ENCODE measurements at places on chromosomes 1 and 21. TPM values are rescaled to one million over a fixed set of nuclear protein-coding genes. Genes with fewer than 3 reads are reported as not detected.

- no peaks in the 10 kb centered on the region for H3K4me1 ChIP-seq
- no peak for DNase-seq
- H3K4me3 ChIP-seq = no peak overlapping the region
- no peak overlapping the region for H3K27ac ChIP-seq
- H3K36me3 ChIP-seq = no peaks in the 10 kb centered on the region
- H3K27me3 ChIP-seq = no peaks in the 10 kb centered on the region
Observed at GRCh38 chr1:83807821-83808220, 191.1 kb downstream of the TTLL7 start.

DNA sequence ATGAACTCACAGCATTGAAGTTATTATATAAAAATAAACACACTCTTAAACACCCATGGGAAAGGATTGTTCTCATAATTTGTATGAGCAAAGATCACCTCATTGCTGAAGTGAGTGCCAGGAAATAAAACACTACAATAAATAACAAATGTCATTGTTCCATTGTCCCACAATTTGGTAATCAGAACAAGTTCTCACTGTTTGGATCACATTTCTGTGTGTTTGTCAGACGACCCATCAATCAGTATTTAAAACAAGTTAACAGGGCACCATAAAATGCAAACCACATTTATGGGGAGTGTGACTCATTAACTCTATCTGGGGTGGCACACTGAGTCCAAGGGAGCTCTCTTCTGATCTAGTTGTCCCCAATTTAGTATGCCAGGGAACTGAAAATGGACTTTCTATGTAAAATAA lies 124.5 kb downstream of the PTPRC start:
- no peak overlapping the region for H3K4me3 ChIP-seq
- no peak for DNase-seq
- H3K27ac ChIP-seq = no peak overlapping the region
- no peaks in the 10 kb centered on the region for H3K36me3 ChIP-seq
- no peaks in the 10 kb centered on the region for H3K27me3 ChIP-seq
- H3K4me1 ChIP-seq = no peaks in the 10 kb centered on the region

DNA sequence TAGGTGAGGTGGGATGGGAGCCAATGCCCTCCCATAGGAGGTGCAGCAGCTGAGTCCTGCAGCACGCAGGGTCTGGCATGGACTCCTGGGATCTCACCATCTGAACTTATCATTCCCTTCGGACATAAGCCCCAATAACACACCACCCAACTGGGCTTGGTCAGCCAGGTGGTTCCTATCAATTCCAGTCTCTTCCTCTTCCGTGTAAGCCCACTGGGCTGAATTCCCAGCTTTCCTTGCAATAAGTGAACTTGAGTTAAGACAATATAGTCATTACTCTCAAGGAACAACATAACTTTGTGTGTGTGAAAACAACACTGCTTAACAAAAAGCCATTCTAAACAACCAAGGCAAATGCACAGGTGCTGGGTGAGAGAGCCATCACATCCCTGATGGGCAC lies 86.6 kb upstream of the EDN2 start:
- no peaks in the 10 kb centered on the region for H3K27me3 ChIP-seq
- DNase-seq = no peak
- peaks cover 6% of the 10 kb centered on the region for H3K4me1 ChIP-seq
- H3K4me3 ChIP-seq = no peak overlapping the region

DNA sequence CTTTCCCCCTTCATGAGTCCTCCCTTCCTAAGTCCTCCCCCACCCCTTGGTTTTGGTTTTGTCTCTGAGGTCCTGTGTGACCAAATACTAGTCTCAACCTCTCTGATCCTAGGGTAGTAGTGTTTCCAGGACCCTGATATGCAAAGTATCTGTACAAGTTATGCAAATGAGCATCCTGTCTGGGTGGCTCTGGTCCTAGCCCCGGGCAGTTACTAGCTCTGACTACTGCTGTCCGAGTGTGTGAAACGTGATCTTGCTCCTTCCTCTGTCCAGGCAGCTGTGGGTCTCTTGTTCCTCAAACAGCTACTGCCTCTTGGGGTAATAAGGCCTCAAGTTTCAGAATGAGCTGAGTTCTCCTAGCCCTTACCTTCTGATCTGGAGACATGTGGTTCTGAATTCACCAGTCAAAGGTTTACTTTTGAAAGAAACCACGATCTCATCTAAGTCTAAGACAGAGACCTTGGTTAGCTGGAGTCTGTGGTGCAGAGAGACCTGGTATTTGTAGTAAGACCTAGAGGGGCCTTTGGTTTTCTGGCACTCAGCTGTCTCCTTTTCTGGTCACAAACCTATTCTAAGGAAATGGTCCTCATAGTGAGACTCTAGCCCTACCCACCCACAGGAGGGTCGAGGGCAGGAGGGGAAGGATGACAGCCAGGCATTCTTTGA lies 31.0 kb upstream of the IL19 start:
- no peak overlapping the region for H3K27ac ChIP-seq
- no peak for DNase-seq
- no peaks in the 10 kb centered on the region for H3K27me3 ChIP-seq

Gene NR1I3
- total RNA-seq = not detected

Gene TMPRSS2
- total RNA-seq = not detected

DNA sequence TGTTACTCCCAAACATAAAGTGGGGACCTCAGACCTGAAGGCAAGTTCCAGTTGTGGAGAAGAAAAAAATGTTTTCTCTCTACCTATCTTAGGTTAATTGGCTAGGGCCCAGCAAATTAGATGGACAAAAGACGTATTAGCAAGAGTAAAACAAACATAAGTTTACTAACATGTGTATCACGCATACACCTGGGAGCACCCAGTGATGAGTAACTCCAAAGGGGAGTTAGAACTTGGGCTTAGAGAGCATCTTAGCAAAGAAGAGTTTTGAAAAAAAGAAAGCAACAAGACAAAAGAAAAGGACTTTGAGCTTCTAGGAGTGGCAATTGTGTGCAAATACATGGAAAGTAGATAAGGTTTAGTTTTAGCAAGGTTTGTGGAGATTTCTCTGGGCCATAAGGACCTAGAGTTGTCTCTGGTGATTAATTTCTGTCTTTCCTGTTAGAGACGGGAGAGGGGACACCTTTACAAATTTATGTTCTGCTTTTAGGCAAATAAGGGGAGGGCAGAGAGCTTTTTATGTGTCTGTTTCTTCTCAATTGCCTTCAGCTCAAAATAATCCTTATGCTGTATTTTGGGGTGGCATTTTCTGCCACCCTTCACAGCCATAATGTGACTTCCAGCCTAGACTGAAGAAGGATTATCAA lies 76.7 kb upstream of the PTGFRN start:
- H3K36me3 ChIP-seq = no peaks in the 10 kb centered on the region
- H3K4me1 ChIP-seq = no peaks in the 10 kb centered on the region
- no peak overlapping the region for H3K27ac ChIP-seq
- DNase-seq = no peak
- H3K4me3 ChIP-seq = no peak overlapping the region
- H3K27me3 ChIP-seq = no peaks in the 10 kb centered on the region

GRCh38 chr1:20233394-20233793 lies 47.1 kb upstream of the PLA2G2C start:
- no peak for DNase-seq
- H3K4me3 ChIP-seq = no peak overlapping the region
- H3K36me3 ChIP-seq = no peaks in the 10 kb centered on the region
- peaks cover under 1% of the 10 kb centered on the region for H3K27me3 ChIP-seq
- H3K4me1 ChIP-seq = no peaks in the 10 kb centered on the region

DNA sequence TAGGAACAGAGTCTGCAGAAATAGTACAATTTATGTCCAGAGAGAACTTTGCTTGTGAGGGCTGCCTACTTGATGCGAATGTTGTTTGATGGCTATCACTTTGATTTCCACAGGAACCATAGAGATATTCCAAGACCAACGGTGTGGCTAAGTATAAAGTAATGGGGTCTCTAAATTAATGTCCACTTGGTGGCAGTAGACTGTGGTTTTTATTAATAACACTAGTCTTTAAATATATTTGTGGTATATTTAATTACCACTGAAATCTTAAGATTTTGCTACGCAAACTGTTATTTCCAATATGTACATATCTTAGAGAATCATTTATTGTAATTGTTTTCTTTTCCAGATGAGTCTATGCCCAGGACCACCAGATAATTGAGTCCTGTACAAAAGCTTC lies 647.9 kb downstream of the PLA2G4A start:
- no peaks in the 10 kb centered on the region for H3K4me1 ChIP-seq
- no peaks in the 10 kb centered on the region for H3K27me3 ChIP-seq
- H3K27ac ChIP-seq = no peak overlapping the region
- H3K36me3 ChIP-seq = no peaks in the 10 kb centered on the region
- no peak overlapping the region for H3K4me3 ChIP-seq
- DNase-seq = no peak

Gene TAL1
- total RNA-seq = 4.3 TPM

Gene KIAA0040
- total RNA-seq = 47.6 TPM

DNA sequence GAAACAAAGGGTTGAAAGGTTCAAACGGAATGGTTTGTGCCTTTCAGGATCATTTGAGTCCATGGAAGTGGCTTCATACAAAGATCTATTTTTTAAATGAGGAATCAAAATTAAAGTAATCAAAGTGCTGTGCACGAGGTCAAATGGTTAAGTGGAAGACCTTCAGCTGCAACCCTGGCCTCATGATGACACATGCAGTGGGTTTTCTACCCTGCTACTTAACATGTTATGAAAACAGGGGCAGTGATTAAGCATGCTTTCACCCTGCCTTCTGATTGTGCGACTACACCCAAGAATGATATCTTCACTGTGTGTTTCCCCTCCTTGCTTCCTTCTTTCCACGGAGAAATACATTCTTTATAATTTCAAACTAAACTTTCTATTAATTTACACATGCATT lies 604.2 kb downstream of the LRRIQ3 start:
- H3K27me3 ChIP-seq = no peaks in the 10 kb centered on the region
- no peaks in the 10 kb centered on the region for H3K36me3 ChIP-seq
- DNase-seq = no peak

DNA sequence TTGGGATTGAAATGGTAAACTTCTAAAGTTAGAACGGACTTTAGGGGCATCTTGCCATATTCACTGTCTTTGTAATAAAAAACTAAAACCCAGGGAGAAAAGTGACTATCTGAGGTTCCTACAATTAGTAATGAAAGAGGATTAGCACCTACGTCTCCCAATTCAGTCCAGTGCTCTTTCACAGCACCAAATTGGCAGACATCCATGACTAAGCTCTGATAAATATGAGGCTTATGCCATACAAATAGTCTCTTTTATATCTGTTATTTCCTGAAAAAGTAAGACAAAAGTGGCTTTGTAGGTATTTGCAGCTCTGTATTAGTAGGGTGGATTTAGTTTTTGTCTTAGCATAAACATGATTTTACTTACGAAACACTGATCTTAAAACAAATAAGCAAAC lies 315.0 kb upstream of the NRIP1 start:
- no peak overlapping the region for H3K4me3 ChIP-seq
- DNase-seq = no peak
- H3K27ac ChIP-seq = no peak overlapping the region
- no peaks in the 10 kb centered on the region for H3K4me1 ChIP-seq

Gene PADI4
- not detected for total RNA-seq

Gene SHE
- 12.5 TPM for total RNA-seq

GRCh38 chr1:86387916-86388627 lies 8.1 kb downstream of the ODF2L start:
- DNase-seq = no peak
- H3K4me3 ChIP-seq = no peak overlapping the region
- H3K4me1 ChIP-seq = peaks cover 6% of the 10 kb centered on the region
- no peaks in the 10 kb centered on the region for H3K36me3 ChIP-seq
- no peak overlapping the region for H3K27ac ChIP-seq

GRCh38 chr1:116508984-116509980 lies 61.5 kb downstream of the CD58 start:
- no peak overlapping the region for H3K4me3 ChIP-seq
- peaks cover 13% of the 10 kb centered on the region for H3K4me1 ChIP-seq
- DNase-seq = no peak
- no peaks in the 10 kb centered on the region for H3K36me3 ChIP-seq
- H3K27me3 ChIP-seq = no peaks in the 10 kb centered on the region
- H3K27ac ChIP-seq = no peak overlapping the region

Gene NUDT4B
- 79.7 TPM for total RNA-seq

DNA sequence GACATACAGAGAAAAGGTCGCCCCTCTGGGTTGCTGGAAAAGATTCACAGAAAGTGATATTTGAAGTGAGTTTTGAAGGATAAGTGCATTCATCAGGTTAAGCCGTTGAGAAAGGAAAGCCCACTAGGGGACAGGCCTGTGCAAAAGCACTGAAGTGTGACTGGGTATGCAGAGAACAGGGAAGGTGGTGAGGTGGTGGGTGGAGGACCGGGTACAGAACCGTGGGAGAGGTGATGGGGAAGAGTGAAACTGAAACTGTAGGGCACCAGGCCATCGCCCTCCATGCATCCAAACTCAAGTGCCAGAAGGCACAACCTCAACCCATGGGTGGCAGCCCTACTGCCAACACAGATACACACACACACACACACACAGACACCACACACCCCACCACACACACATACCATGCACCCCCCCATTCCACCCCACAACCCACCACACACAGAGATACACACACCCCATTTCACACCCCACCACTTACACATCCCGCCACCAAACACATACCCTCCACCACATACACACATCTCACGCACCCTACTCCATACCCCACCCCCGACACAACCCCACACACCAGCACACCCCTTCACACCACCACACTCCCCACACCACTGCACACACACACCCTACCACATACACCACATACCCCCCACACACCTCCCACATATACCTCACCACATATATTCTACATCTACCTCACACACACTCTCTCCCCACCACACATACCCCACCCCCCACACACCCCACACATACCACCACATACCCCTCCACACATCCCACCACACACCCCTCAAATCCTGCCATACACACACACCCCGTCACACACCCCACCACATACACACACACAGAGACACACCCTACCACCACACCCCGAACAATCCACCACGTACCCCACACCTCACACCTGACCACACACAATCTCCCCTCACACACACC lies 59.0 kb downstream of the TSEN15 start:
- no peaks in the 10 kb centered on the region for H3K36me3 ChIP-seq
- no peak for DNase-seq
- H3K27ac ChIP-seq = no peak overlapping the region
- no peaks in the 10 kb centered on the region for H3K27me3 ChIP-seq
- H3K4me1 ChIP-seq = no peaks in the 10 kb centered on the region
